NCI-H2171 (cell line): ENCODE measurements at places on chromosomes 6 and 20.
A peak's percentile ranks its signal among the peaks of the same experiment; 100 is the strongest.

DNA sequence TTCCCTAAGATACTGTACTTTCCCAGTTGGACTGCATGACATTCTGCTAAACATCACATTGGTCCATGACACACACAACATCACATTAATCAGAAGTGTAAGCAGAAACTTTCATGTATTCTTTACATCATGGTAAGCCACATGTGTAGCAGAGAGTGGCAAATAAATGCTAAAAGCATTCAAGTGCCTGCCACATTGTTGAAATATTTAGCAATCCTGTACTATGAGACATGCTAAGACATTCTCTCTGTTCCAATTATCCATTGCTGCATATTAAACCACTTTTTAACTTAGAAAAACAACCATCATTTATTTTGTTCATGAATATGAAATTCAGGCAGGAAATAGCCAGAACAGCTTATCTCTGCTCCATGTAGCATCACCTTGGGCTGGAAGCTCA lies 207.7 kb upstream of the GJE1 start:
- DNase-seq = no peak

DNA sequence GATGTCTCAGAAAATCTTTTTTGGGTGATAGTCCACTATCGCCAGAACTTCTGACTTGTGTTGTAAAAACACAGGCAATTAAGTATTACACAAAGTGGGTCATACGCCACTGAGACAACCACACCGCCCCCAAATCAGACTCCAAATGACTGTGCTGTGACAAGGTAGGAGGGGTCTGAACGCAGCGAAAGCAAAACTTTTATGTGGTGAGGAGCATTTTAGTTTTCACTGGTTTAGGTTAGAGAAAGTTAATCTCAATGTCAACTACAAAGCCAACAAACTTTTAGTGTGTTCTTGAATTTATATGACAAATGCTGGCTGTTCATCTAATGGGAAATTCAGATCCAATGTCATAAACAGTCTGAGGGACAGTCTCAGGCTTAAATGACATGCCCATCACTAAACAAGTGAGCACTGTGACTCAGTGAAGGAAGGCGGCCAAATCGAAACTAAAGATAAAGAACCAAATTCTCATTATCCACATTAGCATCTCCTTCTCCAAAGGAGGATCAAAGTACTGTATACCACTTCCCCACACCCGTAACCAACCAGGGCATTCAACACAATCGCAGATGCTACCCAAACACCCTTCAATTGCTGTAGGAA lies 186.7 kb downstream of the GJA10 start:
- no peak for DNase-seq

DNA sequence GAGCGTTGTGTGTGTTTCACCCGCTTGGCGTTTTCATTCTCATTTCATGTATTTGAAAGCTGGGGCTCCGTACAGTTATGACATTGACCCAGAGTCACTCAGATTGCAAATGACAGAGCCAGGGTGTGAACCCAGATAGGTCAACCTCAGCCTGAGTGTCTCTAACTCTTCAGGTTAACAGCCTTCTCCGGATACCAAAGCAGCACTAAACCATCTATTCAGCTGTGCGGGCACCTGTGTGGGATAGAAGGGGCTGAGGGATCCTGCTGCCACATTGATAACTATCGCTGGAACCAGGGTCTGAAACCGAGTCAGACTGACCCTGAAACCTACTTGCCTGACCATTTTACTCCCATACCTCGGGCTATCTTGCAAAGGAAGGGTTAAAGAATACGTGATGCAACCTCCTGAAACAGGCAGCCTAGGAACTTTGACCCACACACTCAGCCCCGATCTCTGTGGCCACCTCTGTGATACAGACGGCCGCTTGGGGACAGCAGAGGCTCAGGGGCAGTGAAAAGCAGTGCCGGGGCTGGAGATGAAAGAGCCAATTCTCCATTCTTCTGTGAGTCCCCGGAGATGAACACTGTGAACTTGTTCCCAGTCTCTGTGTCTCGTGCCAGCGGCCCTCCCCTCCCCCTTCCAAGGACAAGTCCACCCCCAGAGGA lies 233.5 kb upstream of the QKI start:
- no peak for DNase-seq

DNA sequence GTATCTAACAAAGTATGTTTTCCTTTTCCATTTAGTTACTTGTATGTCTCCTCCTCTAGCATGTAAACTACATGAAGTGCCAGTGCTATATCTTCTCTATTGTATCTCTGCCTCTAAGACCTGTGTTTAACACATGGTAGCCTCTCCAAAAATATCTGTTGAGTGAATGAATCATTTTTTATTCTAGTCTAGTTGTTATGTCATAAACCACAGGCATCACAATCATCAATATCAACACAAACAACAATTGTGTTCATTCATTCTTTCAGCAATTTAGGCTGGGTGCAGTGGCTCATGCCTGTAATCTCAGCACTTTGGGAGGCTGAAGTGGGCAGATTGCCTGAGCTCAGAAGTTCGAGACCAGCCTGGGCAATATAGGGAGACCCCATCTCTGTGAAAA lies 111.6 kb upstream of the EYA4 start:
- DNase-seq = no peak

DNA sequence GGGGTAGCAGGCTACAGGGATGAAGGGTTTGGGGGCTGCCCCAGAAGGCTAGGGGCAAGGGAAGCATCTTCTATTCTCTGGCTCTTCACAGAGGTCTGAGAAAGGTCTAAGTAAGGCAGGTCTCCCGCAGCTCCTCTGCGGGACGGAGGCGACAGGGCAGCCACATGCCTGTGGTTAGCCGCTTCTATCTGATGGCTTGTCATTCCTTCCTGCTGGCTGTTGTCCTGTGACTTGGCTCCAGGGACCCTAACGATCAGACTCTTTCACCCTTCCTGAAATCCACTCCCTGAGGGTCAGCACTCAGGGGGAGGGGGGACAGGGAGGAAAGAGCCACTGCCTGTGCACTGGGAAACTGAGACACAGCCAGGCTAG lies 673 bp downstream of the CST7 start:
- no peak for DNase-seq

DNA sequence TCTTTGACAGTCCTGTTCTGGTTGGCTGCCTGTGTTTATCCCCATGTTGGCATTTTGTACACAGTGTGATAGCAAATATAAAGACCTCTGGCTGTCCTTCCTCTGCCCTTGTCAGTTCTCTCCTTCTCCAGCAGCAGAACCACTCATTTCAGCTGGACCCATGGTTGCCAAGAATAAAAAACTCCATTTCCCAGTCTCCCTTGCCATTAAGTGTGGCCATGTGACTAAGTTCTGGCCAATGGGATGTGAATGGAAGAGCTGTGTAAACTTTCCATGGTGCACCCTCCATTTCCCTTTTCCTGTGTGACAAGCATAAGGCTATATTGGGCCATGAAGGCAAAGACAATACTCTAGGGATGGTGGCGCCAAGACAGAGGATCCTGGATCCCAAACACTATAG lies 78.4 kb upstream of the TBC1D7 start:
- DNase-seq = no peak

GRCh38 chr6:15921243-15921642 lies 207.6 kb upstream of the MYLIP start:
- DNase-seq = no peak

DNA sequence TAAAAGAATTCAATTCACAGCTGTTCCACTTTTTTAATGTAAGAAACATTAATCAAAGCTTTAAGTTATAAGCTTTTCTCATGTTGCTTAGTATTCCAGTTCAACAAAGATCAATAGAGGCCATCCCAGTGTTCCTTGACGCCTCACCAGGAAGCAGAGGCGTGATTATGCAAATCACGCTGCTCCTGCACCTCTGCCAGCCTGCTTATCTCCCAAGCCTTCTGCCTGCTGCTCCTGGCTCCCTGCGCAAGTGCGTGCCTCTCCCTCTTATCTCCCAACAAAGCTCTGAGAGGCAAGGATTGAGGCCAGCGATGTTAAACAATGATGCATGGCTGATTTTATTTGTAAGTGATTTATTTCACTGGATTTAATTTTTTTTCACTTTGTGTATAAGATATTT lies 42.8 kb downstream of the INSM1 start:
- peak; percentile 92 for DNase-seq

GRCh38 chr20:63980317-63980805 lies 571 bp upstream of the PRPF6 start:
- DNase-seq = peak; percentile 14
